Stimulated activated CD4-positive, alpha-beta T cell treated with anti-CD3 and anti-CD28 coated beads, Interleukin-1b, Interleukin-23, amount 100 ng/mL, for 1 hour (primary cell): ENCODE measurements at places on chromosomes 7 and 10.

- no peak for DNase-seq
These were observed 68.5 kb downstream of the GNAT3 start for GRCh38 chr7:80443325-80443724.

DNA sequence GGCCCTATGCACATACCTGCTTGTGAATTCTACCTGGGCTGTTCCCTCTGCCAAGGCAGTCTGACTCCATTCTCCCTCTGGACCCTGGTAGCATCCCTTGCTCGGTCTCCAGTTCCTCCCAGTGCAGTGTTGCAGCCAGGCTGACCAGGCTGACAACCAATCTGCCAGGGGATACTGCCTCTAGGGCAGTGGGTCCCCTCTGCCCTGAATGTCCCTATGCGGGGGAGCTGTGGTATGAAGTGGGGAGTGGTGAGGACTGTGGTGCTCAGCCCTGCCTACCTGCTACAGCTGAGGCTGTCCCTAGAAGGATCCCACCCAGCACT is 48.0 kb upstream of the CAMK2B start:
- DNase-seq: no peak

DNA sequence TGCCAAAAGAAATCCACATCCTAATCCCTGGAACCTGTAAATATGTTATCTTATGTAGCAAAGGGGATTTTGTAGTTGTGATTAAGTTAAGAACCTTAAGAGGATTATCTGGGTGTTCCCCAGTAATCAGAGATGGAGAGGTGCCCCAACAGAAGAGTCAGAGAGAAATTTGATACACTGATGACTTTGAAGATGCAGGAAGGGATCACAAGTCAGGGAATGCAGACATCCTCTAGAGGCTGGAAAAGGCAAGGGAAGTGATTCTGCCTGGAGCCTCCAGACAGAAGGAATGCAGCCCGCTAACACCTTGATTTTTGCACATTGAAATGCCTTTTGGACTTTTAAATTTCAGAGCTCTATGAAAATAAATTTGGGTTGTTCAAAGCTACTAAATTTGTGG is 531.7 kb downstream of the DNAJB9 start:
- no peak for DNase-seq

DNA sequence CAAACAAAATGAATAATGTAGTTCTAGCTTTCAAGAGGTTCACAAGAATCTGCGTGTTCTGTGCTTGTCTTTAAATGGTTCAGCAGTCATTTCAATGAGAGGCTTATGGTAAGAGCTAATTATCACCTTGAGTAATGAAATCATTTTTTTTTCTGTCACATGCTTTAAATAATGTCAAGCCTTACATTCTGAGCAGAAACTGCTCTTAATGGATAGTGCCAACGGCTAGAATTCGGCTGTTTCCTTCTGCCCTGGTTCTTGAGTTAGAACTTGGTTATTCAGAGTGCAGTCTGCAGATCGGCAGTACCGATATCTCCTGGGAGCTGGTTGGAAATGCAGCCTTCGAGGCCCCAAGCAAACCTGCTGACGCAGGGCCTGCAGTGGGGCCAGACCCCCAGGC is 316.2 kb downstream of the CAMK1D start:
- no peak for DNase-seq

- DNase-seq: no peak
These were observed 36.6 kb downstream of the TCF7L2 start for GRCh38 chr10:112986544-112987190.

DNA sequence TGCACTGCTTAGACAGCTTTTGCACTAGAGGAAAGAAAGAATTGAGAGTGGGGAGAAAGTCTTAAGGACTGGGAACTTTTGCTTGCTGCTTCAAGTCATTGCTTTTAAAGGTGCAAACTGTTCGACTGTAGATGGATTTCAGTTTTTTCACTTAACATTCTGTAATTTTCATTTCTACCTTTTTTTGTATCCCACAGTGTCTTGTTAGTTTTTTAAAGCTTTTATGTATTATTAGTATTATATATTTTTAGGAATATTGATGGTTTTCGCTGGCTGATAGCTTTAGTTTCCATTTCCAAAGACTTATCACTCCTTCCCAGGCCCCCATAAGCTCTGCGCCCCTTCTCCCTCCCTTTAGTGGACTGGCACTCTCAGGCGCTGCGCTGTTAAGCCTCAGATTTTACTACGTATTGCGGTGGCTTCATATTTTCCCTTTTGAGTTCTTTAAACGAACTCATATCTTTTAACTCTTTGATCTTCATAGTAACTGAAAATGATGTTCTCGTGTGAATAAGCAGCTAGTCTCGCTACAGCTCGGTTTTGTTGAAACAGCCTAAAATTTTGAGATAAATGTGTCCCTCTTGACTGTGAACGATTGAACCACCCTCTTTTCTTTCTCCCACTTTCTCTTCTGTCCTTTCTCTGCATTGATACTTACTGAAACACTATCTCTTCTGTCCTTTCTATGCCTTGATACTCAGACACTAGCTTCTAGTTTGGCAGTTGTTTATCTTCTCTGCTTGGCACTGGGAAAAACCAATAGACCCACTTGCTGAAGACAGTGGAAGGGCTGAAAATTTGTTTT is 2.5 kb upstream of the ETV1 start:
- DNase-seq: no peak

DNA sequence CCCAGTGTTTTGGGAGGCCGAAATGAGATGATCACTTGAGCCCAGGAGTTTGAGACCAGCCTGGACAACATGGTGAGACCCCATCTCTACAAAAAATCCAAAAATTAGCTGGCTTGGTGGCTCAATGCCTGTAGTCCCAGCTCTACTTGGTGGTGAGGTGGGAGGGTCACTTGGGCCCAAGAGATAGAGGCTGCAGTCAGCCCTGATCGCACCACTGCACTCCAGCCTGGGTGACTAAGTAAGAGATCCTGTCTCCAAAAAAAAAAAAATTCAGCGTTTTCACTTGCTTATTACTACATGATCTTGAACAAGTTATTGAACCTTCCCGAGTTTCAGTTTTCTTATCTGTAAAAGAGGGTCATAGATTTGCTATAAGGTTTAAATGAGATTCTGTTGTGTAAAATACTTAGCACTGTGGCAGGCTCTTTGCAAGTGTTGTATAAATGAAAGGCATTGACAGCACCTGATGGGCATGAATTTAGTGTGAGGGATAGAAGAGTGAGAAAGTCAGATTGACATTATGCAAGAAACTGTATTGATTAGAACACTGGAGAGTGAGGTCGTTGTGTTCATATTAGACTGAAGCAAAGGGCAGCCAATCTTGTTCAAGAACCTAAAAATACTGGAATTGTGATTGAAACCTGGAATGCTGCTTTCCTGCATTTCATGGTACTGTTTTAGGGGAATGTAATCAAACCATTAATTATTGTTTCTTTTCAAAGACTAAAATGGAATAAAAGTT is 136.8 kb downstream of the LCOR start:
- DNase-seq: no peak

GRCh38 chr10:104574427-104574826 is 66.7 kb upstream of the SORCS3 start:
- DNase-seq: no peak

DNA sequence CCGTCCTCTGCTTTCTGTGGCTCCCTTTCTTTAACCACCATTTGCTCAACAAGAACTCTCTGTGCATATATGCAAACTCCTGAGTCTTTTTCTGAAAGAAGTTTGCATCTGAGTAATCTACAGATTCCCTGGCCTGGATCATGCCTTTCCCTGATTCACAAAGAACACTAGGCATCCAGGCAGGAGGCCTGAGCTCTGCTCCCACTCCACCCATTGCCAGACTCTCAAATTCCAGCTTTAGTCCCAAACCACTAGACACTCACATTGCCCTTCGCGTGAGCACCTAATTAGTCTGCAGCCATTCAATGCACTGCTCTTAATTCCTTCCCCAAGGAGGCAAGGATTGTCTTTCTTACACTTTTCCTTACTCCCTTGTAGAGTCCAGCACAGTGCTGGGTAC is 60.9 kb downstream of the ABCC2 start:
- DNase-seq: no peak

DNA sequence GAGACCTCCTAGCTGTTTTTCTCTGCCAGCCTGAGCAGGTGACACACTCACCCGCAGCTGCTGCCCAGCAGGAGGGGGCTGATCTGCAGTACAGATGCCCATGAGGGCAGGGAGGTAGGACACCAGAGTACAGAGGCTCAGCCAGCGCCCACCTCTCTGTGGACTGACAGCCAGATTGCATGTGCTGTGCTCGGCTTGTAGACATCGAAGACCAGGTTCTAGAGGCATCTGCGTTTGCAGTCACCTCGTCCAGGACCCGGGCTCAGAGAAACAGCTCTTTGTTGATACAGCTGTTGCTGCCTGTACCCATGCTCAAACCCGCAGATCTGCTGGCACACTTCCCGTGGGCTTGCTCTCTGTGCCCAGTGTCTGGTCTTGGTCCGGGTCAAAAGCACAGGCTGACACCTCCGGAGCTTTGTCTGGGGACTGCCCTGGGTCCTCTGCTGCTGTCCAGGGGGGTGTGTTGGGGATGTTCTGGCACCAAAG is 224.7 kb downstream of the GLRX3 start:
- DNase-seq: no peak

DNA sequence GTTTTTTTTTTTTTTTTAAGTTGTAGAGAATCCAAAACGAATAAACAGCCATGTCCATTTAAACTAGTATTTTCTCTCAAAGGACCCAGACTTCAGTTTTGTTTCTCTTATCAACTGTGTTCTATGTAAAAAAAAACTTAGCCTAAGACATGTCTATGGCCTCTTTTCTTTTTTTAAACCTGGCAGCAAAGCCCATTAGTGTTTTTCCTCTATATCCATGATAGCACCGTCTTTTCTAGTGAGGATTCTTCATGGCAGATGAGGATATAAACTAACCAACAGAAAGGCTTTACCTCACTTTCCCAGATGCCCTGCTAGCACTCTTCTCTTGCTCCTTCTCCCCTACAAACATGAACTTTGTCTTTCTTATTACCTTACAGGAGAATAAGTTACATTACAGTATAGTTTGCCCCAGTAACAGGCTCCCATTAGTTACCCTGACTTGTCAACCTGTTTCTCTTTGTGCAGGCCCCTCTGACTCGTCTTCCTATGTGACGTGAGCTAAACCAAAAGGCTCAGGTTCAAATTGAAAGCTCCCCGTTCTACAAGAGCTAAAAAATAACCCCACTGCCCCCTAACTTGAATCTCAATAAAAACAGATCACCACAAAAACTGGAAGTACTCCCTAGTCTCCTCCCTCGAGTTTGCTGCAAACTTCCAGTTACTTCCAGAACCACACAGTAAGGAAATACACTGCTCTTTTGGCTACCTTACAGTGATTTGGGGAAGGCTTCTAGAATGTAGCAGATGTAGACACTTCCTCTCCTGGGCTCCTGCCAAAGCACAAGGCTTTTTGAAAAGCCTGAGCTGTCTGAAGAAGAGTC is 20.1 kb downstream of the P4HA1 start:
- DNase-seq: no peak

DNA sequence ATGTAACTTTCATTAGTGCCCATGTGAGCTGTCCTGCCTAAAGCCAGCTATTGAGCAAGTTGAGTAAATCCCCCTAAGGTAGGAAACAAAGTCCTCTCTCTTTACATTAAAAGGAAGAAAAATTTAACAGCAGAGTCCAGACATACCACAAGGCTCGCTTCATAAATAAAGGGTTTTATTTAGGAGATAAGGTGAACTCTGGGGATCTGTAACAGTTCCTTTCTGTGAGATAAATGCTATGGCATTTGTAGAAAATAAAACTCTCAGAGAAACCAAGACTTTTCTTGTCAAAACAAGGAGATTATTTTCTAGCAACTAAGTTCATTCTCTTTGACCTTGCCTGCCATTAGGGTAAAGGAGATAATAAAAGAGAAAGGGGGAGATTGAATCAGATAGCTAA is 32.3 kb upstream of the LYZL1 start:
- no peak for DNase-seq

DNA sequence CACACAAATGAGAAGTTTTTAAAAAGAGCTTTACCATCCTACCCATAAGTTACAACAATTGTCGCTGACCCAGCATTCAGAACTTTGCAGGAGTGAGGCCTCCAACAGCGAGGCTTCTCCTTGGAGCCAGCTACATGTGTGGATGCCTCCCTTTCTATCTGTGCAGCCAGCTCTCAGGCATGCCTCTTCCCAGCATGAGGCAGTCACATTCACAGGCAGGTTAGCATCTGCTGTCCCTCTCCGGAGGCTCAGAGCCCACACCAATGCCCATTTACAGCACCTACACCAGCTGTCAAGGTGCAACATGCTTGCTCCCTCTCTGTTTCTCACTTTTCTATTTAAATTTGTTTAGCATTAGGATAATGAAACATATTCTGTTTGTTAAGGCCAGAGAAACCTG is 278.7 kb upstream of the PODXL start:
- no peak for DNase-seq

DNA sequence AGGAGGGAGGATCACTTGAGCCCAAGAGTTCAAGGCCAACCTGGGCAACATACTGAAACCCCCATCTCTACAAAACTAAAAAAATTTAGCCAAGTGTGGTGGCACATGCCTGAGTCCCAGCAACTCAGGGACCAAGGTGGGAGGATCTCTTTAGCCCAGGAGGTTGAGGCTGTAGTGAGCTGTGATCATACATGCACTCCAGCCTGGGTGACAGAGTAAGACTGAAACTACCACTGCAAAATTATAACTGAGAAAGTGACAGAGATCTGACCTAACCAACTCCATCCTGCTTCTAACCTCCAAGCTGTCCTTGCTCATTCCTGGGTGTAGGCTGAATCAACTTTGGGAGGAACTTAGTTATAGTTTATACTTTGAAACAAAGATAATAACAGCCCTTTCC is 59.4 kb downstream of the HTR7 start:
- DNase-seq: no peak
